ENCODE measurements at places on chromosomes 6 and 20. TPM values are rescaled to one million over a fixed set of nuclear protein-coding genes. Genes with fewer than 3 reads are reported as not detected.

BEND3 gene
- total RNA-seq: 2.6 TPM

ADGRF5 gene
- 9.9 TPM for total RNA-seq

GRCh38 chr20:15310361-15310760, 972.9 kb upstream of the FLRT3 start:
- no peaks in the 10 kb centered on the region for H3K27me3 ChIP-seq
- H3K36me3 ChIP-seq: no peaks in the 10 kb centered on the region
- H3K4me3 ChIP-seq: no peak overlapping the region

- H3K27ac ChIP-seq: no peak overlapping the region
- no peak overlapping the region for H3K4me3 ChIP-seq
These were observed 187.4 kb downstream of the RNGTT start for GRCh38 chr6:88775866-88776571.

DNA sequence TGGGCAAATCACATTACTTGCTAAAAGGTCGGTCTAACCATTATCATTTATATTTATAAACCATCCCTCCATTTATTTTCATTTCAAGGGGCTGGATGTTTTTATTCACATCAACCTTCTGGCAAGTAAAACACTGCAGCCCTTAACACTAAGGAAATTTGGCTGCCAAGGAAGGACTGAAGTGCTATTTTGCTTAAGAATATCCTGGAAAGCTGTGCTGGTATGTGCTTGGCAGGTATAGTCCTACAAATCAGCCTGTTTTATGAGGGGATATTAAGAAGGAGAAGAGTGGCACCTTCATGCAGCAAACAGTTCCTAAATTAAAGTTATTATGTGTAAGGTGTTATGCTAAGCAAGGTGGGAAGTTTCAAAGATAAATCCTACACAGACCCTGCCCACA, 9.8 kb downstream of the PHACTR2 start:
- H3K4me1 ChIP-seq: no peaks in the 10 kb centered on the region
- no peaks in the 10 kb centered on the region for H3K36me3 ChIP-seq
- no peak overlapping the region for H3K27ac ChIP-seq
- no peak for DNase-seq
- H3K27me3 ChIP-seq: no peaks in the 10 kb centered on the region

DNA sequence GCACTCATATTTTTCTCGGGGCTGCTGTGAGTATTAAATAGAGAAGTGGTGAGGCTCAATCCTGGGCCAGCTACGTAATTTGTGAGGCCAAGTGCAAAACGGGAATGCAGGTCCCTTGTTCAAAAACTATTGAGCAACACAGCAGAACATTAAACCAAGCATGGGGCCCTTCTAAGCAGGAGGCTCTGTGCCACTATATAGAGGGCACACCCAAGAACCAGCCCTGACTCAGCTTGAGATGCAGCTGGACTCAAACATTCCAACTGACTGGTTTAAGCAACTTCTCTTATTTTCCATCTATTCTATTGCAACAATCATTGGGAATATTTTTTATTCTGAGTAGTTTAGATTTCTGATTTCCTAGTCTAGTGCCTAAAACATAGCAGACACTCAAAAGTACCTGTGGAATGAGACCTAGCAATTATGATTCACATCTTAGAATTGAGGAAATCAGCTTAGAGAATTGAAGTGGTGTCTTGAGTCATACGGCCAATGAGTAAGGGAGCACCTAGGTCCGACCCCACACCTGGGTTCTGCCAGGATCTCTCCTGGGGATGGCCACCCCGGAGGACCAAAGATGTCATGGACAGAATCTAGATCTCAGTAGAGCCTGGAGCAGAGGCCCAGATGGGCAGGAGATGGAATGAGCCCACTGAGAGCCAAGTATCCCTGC, 1.3 kb downstream of the SIRPB2 start:
- H3K27ac ChIP-seq: no peak overlapping the region
- no peaks in the 10 kb centered on the region for H3K4me1 ChIP-seq
- no peaks in the 10 kb centered on the region for H3K27me3 ChIP-seq
- no peaks in the 10 kb centered on the region for H3K36me3 ChIP-seq

DNA sequence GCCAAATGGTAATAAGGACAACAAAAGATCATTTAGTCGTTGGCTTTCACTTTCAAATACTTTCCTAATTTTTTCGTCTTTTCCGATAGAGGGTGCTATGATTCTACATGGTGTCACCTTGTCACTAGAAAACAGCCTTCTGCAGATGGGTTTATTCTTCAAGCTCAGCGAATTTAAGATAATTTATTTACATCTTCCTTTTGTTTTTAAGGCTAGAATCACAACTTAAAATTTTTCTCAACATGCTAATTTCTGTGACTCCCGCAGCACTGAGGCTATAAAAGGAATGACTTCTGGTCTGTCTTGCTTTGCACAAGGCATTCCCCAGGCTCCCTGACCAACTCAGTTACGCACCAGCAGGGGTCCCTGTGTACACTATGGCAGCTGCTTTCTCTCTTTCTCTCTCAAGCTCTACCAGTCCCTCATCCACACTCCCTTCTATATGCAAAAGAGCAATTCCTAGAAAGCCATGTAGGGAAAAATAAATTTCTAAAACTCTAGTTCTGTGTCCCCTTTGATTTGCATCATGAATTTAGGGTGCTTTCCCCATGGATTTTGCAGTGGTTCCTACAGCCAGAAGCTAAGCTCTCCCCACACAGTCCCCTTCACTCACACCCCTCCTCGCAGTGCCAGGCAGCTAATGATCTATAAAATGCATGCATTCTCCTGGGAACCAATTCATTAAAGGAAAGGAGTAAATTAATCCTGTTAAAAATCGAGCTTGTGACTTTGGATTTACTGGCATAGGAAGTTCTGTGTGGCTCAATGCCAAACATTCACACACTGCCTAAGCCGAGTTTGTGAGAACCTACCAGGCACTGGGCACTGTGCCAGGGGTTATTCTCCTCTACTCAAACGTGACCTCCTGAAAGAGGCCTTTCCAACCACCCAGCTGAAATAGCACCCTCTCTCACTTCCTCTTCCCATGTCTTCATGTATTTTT, 74.5 kb downstream of the DCDC2 start:
- no peak overlapping the region for H3K27ac ChIP-seq
- no peak overlapping the region for H3K4me3 ChIP-seq
- no peaks in the 10 kb centered on the region for H3K27me3 ChIP-seq
- DNase-seq: peak; percentile 72

- no peak overlapping the region for H3K4me3 ChIP-seq
- no peak for DNase-seq
- no peaks in the 10 kb centered on the region for H3K36me3 ChIP-seq
- no peaks in the 10 kb centered on the region for H3K27me3 ChIP-seq
- no peak overlapping the region for H3K27ac ChIP-seq
These were observed 901.7 kb upstream of the CITED2 start for GRCh38 chr6:140276133-140276532.

DNA sequence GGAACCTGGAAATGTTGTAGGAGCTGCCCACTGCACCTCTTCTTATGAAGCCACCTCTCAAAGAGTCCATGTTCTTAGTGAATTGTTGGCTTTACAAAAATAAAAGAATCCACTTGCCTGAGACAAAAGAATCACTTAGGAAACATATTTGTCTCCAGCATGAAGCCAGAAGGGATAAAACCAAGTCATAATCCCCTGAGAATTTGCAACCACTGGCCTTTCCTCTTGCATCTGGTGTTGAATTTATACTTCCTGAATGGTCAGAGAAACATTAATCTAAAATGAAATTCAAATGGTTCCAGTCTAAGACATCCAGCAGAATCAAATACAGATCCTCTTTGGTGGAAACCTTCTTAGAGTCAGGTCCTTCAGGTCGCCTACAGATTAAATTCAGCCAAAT, 192.5 kb upstream of the ECI2 start:
- H3K27me3 ChIP-seq: no peaks in the 10 kb centered on the region
- H3K4me1 ChIP-seq: no peaks in the 10 kb centered on the region
- no peak overlapping the region for H3K27ac ChIP-seq
- H3K36me3 ChIP-seq: no peaks in the 10 kb centered on the region
- H3K4me3 ChIP-seq: no peak overlapping the region
- DNase-seq: no peak

GRCh38 chr6:166927240-166927934, 29.0 kb downstream of the RNASET2 start:
- no peaks in the 10 kb centered on the region for H3K36me3 ChIP-seq
- H3K27me3 ChIP-seq: no peaks in the 10 kb centered on the region
- no peak for DNase-seq
- H3K4me1 ChIP-seq: no peaks in the 10 kb centered on the region
- no peak overlapping the region for H3K27ac ChIP-seq

DNA sequence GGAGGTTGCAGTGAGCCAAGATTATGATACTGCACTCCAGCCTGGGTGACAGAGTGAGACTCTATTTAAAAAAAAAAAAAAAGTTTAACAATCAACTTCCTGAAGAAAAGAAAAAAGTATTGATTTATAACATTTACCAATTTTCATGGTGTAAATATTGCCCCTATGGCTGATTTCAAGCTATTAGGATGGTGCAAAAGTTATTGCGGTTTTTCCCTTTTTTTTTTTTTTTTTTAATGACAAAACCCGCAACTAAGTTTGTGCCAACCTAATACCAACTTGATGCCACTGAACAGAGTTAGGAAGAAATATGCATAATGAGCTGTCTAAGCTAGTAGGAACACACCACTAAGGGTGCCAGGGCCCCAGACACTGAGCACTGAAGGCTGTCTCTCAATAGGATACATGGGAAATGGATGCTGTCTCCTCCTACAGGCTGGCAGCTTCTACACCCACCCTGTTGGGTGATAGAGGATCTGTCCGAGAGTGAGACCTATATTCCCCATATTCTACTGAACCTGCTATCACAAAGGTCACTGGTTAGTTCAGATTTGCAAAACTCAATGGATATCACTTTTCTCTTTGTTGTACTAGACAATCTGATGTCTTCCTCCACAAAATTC, 6.5 kb upstream of the PERP start:
- no peak for DNase-seq
- H3K4me3 ChIP-seq: no peak overlapping the region
- no peaks in the 10 kb centered on the region for H3K27me3 ChIP-seq
- H3K27ac ChIP-seq: no peak overlapping the region
- no peaks in the 10 kb centered on the region for H3K4me1 ChIP-seq
- no peaks in the 10 kb centered on the region for H3K36me3 ChIP-seq

Data from Peyer's patch (tissue), 4 donors.